ENCODE measurements at places on chromosomes 7 and 10.

- no peak for DNase-seq
Observed at GRCh38 chr7:66257481-66257880, 52.3 kb downstream of the TPST1 start.

- no peak for DNase-seq
Observed at GRCh38 chr7:138872576-138872975, 74.6 kb upstream of the ATP6V0A4 start.

DNA sequence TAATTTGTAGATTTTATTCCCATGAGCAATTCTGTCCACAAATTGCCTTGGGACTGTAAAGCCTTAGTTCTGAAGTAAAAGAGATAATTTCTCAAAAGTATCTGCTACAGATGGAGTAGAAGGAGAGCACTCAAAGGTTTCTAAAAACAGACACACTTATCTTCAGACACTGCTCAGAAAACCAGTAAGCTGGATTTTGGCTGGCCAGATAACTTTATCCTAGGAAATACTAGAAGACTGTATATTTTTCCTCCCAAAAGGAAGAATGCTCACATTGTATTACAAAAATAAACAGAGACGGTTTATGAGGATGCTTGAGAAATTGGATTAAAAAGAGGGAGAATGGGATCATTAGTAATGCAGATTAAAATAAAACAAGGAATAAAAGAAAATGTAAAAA lies 178.0 kb upstream of the IGFBP3 start:
- no peak for DNase-seq

DNA sequence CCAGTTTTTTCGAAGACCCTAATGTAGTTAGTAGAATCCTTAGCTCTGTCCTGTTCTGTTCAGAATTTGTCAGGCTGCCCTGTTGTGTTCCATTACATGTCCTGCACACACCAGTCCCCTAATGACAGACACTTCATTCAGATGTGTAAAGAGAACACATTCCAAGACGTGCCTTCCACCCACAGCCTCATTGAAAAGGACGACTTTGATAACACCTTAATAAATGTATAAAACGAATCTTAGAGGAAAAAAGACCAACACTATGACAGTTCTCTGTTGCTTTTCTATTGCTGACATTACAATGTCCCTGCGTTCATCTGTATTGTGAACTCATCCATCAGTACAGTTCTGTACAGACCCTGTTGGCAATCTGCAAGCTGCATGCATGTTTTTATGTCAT lies 3.5 kb downstream of the LRRTM3 start:
- no peak for DNase-seq

DNA sequence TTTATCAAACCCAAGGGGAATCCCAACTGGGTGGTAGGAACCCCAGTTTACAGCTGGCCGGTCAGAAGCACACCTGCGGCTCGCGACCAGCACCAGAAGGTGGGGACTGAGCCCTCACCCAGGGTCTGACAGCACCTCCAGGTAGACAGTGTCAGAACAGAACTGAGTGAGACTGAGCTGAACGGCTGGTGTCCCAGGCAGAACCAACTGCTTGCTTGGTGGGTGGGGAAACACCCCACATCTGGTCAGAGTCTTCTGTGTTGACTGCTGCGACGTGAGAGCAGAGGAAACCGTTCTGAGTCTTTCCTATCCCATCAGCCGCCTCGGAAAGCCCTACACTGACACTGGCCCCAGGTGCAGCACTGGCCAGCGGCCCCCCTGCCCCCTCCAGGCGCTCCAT lies 160.7 kb downstream of the MAD1L1 start:
- no peak for DNase-seq

GRCh38 chr10:24720096-24720495 lies 3.6 kb downstream of the ARHGAP21 start:
- DNase-seq, result no peak

DNA sequence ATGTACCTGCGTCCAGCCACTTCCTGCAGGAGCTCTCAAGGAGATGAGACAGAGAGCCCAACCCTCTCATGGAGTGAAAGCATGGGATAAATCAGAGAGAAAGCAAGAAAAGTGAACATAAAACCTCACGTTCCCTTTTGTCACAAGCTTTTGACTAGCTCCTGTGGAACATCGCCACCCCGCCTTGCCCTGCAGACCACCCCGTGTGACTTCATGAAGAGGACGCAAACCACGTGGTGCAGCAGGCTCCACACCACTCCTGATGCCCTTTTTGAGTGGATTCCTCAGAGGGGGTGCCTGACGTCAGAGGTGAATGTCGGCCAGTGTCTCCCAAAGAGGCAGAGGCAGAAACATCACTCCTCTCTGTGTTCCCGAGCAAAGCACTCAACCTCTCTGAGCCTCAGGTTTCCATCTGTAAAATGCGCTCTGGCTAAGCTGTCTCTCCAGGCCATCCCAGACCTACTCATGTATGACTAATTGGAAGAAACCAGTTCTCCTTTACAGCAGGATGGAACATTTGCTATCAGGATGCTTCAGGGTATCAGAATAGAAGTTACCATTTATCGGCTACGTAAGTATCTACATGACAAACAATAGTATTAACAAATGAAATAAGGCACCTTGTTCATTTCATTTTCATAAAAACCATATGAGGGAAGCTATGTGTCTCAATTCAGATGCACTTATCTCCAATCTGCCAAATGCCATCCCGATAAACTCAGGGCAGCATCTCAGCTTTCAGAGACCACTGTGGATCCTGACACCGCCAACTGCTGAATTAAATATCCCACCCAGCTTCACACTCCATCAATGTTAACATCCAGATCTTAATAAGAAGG lies 5.3 kb downstream of the ZNF488 start:
- no peak for DNase-seq

- DNase-seq, result no peak
Observed at GRCh38 chr7:4282434-4283223, 399.5 kb upstream of the FOXK1 start.

DNA sequence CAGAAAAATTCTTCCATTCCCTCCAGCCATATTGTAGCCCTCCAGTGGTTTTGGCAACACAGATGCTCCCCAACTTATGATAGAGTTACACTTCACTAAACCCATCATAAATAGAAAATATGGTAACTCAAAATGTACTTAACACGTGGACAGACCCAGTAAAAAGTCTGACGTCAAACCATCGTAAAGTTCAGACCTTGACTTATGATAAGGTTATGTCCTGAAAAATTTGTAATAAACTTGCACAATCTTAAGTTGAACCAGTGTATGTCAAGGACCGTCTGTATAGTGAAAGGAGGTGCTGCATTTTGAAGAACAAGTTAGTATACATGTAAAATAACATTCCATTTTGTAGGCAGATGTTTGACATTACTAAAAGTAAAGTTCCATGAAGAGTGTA lies 142.8 kb downstream of the NSUN6 start:
- no peak for DNase-seq

DNA sequence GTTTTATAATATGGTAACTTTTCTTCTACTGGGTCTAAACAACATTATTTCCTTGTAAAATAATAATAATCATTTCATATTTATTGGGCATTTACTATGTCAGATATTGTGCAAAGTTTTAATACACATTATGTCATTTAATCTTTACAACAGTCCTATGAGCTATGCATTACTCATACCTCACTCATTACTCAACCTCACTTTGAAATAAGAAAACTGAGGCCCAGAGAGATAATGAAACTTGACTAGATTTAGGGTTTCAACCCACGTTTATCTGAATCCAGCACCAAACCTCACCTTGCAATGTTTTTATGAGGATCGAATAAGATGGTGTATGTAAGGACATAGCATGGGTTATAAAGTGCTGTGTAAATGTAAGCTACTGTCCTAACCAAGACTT lies 153.2 kb upstream of the SLC13A1 start:
- no peak for DNase-seq

DNA sequence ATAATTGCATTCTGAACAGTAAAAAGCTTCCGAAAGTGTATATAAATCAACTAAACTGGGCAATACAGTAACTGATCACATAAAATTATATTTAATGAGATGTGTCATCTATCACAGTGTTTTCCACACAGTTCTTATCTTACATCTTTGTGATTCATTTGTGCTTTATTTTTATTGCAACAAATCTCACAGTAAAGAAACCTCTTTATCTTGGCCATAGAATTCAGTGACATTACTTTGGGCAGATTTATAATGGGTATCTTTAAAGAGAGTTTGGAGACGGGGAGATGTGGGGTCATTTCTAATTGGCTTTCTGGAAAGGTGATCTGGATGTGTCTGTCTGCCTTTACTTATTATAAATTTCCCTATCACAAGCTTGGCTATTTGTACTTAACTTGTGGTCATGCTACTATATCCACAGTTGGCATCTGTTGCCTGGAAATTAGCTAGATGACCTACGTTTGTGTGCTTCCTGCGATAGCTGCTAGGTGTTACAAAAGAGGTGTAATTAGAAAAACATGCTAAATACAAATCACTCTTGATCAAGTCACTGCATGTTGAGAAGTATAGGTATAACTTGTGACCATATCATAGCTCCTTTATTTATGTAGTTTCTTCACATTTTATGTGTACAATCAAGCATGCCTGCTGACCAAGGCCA lies 123.8 kb downstream of the ARID5B start:
- no peak for DNase-seq

- no peak for DNase-seq
Observed at GRCh38 chr7:50795253-50795652, 12.6 kb upstream of the GRB10 start.

DNA sequence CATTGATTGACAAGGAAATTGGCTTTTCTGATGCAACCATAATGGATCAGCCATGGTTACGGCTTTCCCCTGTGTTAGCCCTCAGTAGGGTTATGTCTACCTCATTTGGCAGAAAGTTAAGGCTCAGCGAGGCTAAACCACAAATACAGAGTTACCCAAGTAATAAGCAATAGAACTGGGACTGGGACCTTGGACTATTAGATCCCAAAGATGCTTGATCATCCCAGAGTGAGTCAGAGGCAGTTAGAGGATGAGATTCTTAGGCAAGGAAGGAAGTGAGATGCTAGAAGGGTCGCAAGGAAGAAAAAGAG lies 401.4 kb downstream of the TNS3 start:
- no peak for DNase-seq

GRCh38 chr7:132149436-132150304 lies 426.6 kb downstream of the PLXNA4 start:
- no peak for DNase-seq

DNA sequence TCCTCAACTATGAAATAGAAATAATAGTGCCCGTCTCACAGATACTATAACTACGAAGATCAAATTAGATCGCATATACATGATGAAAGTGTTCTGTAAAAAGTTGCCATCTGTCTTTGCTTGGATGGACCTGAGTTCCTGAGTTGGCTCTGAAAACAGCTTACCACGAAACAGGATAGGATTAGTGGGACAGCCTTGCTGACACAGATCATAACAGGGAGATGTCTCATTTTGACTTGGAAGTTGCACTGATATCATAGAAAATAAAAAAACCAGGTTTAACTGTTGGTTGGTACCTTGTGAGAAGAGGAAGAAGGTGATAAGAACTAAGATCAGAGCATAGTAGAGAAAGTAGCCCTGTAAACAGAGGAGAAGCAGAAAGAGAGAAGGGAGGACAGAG lies 79.3 kb upstream of the AGBL3 start:
- DNase-seq, result no peak

- no peak for DNase-seq
Observed at GRCh38 chr10:43136995-43137716, 1.1 kb upstream of the CSGALNACT2 start.

DNA sequence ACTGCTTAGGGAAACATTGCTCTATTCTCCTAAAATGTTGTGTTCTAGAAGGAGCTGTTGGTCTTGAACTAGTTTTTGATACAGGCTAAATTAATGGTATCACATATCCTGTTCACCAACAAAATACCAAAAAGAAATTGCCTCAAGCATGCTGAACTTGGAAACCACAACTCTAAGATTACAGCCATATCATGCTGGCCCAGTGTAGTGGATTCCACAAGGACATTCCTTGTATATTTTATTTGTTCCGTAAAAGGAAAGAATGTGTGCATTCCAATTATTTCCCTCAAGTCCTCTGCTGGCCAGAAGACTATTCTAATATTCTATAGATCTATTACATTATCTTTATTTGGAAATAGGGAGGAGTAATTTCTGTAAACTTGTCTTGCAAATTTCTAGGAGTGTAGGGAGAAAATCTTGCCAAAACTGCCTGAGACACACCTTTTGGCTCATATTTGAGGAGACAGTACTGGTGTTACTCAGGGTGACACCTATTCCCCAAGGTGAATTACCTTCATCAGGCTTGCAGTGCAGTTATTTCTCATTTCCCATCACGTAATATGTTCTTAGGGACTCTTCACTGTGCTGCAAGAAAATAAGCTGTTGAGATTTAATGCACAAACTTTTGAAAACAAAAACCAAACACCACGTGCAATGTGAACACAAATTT lies 1.9 kb upstream of the NEBL start:
- DNase-seq, result no peak

DNA sequence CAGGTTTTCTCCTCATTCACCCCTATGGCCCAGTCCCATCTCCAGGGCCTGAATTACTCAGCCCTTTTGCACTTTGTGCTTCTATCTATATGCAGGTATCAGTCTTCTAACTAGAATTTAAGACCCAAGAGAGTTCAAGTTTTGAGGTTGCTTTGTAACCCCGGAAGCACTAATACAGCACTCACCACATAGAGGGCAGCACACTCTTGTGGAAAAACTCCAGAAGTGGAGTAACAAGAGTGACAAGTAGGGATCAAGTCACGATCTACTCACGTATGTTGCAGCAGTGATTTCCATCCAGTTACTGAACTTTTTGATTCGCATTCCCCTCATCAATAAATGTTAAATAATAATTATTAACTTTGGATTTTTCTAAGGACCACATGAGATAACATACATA lies 151.0 kb downstream of the CHCHD3 start:
- DNase-seq, result no peak

- no peak for DNase-seq
Observed at GRCh38 chr10:48453451-48454301, 147.2 kb downstream of the MAPK8 start.

GRCh38 chr7:156218544-156219306 lies 406.5 kb upstream of the SHH start:
- DNase-seq, result no peak

DNA sequence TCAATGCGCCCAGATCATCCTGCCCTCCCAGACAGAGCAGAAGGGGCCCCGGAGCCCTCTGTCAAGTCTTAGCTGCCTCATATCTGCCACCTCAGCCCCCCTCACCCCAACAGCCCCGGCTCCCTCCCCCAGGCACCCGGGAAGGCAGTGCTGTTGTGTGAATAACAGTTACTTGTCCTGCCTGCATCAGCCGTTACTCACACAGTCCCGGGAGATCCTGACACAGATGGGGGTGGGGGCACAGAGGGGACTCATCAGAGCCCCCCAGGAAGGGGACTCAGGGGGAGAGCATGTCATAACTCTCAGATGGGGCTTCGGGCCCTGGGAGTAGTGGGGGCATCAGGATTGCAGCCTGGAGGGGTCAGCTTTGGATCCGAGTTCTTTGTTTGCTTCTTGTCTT lies 12.4 kb upstream of the SERPINE1 start:
- no peak for DNase-seq

- no peak for DNase-seq
Observed at GRCh38 chr7:124202546-124202945, 169.7 kb upstream of the TMEM229A start.

GRCh38 chr7:29162577-29162976 lies 16.2 kb upstream of the CPVL start:
- no peak for DNase-seq

GRCh38 chr10:88879534-88880281 lies at the start of gene STAMBPL1:
TSS of gene STAMBPL1 (plus strand) at chr10:88880245. CDS start at chr10:88901709, 21,464 bp downstream.
- peak; percentile 36 for DNase-seq

All from stimulated activated CD8-positive, alpha-beta memory T cell treated with anti-CD3 and anti-CD28 coated beads, Interleukin-2, amount 100 ng/mL, for 1 hour (primary cell).